ENCODE measurements at places on chromosomes 2 and 18. TPM values are rescaled to one million over a fixed set of nuclear protein-coding genes. Genes with fewer than 3 reads are reported as not detected.

DNA sequence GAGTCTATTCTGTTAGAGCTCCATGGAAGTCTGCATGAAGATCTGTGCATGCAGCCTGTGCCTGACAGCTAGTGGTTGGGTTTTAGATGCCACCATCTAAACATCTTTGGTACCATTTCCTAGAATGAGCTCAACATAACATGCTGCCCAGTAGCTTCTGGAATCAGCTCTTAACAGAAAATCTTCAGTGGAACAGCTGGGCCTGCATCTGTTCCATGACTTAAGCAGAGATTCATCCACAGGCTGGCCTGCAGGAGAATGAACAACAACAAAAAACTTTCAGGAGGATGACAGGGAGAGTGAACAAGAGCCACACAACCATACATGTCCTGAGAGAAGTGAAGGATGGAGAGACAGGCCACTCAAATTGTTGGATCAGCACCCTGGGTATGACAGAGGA is 316.6 kb downstream of the RDH14 start:
- DNase-seq = no peak

DNA sequence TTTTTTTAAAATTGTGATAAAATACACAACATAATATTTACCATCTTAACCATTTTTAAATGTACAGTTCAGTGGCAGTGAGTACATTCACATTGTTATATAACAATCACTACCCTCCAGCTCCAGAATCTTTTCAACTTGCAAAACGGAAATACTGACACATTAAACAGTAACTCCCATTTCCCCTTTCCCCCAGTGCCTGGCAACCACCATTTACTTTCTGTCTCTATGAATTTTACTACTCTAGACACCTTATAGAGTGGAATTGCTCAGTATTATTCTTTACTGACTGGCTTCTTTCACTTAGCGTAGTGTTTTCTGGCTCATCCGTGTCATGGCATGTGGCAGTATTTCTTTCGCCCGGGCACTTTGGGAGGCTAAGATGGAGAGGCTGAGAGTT is 32.6 kb downstream of the FASTKD2 start:
- peak; percentile 30 for DNase-seq

DNA sequence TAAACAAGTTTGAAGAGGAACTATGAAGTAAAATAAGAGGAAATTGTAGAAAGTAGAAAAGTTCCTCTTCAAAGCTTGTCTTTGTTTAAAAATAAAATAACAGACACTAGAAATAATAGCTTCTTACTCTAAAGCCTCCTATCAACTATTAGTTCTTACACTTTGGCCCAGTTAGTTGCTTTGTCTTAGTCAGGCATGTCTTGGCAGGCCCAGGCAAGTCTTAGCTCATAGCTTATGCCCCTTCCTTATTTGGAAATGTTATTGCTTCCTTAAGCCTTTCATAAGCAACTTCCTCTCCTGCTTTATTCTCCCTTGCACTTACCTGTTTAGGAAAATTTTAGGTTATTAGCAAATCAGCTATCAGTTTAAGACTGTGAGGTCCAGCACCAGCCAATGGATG is 950.6 kb upstream of the LRATD1 start:
- DNase-seq = no peak

- no peak for DNase-seq
Measured at GRCh38 chr2:36587556-36587955, 10.4 kb downstream of the FEZ2 start.

- DNase-seq = no peak
Measured at GRCh38 chr2:445896-446295, 158.0 kb upstream of the ALKAL2 start.

- no peak for DNase-seq
Measured at GRCh38 chr2:69518841-69519240, 81.6 kb upstream of the NFU1 start.

GRCh38 chr2:74530239-74531187 is 780 bp downstream of the HTRA2 start:
- peak; percentile 74 for DNase-seq

DNA sequence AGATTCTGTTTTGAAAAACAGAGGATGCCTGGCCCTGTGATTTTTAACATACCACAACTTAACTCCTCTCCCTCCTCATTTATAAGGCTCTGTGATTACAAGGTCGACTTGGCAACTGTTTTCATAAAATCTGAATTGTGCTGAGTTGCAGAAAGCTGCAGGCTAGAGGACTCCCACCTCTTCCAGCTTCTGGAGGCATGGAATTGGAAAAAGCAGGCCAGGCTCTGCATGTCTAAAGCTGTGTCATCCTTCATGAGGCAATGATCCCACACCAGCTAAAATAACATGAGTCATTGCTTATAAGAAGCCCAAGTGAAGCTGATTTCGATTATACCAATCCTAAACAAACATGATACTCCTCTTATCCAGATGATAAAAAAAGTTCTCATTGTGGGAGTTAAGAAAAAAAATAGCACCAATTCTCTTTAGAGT is 11.7 kb downstream of the ARHGAP28 start:
- DNase-seq = no peak

GRCh38 chr18:61086657-61087056 is 246.6 kb upstream of the CDH20 start:
- no peak for DNase-seq

- DNase-seq = no peak
Measured at GRCh38 chr2:236193026-236193425, 24.8 kb upstream of the GBX2 start.

DNA sequence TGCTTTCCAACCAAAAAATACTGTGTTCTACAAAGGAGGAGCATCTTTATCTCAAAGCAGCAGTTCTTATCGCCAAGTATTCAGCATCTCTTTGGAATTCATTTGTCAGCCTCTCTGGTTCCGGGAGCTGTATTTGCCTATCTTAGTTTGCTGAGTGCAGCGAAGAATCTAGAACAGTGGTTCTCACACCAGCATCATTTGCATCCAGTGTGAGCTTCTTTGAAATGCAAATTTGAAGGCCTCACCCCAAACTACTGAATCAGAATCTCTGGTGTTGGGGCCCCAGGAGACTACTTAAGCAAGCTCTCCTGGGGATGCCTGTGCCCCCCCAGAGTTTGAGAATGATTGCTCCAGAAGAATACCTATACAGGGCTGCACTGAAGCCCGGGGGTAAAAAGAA is 1.5 kb upstream of the PTPN2 start:
- no peak for DNase-seq

DNA sequence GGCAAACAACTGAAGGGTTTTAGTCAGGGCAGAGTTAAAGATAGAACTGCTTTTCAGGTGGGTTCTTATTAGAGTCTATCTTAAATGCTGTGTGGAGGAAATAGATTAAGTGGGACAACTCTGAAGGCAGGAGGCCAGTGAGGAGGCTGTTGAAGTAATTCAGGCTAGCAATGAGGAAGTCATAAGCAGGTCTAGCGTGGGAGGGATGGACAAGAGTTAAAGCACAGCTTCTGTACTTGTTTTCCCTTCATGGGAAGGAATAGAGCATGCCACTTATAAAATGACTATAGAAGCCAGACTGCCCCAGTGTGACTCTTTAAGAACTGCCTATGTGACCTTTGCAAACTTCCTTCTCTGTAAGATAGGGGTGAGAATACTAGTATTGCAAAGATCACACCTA is 202.0 kb upstream of the LRRTM1 start:
- no peak for DNase-seq

GRCh38 chr2:28408764-28409599 is 16.3 kb downstream of the FOSL2 start:
- peak; percentile 91 for DNase-seq

- no peak for DNase-seq
Measured at GRCh38 chr18:54069729-54070128, 154.7 kb downstream of the MBD2 start.

DNA sequence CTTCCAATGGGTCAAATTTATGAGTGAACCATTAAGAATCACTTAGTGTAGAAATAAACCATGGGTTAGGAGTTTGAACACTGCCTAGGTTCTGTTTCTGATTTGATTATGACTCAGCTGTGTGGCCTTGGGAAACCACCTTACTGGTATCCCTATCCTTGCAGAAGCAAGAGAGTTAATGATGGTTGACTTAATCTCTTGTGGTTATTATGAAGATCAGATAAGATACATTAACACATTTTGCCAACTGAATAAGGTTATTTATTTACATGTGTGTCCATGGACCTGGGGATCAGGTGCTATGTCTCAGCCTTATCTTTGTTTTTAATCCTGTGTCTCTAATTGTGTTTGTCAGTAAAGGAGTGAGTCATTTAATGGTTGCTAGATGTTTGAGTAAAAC is 5.4 kb upstream of the KCNJ13 start:
- DNase-seq = peak; percentile 65

Gene POTEC
- not detected for total RNA-seq

Gene NCKAP5
- total RNA-seq = not detected

Gene B3GNT2
- 45.5 TPM for total RNA-seq

Gene LHCGR
- total RNA-seq = not detected

Gene PRKAG3
- not detected for total RNA-seq

Gene COL3A1
- not detected for total RNA-seq

Gene TLX2
- 0.16 TPM for total RNA-seq

Gene NEURL3
- total RNA-seq = 0.25 TPM

Gene SKOR2
- total RNA-seq = not detected

Gene DUSP2
- total RNA-seq = 313 TPM

Gene UGT1A4
- not detected for total RNA-seq

All from activated CD8-positive, alpha-beta T cell treated with anti-CD3 and anti-CD28 coated beads for 36 hours (primary cell).